Spleen (tissue), 13 donors: ENCODE measurements at places on chromosomes 13 and 19.

DNA sequence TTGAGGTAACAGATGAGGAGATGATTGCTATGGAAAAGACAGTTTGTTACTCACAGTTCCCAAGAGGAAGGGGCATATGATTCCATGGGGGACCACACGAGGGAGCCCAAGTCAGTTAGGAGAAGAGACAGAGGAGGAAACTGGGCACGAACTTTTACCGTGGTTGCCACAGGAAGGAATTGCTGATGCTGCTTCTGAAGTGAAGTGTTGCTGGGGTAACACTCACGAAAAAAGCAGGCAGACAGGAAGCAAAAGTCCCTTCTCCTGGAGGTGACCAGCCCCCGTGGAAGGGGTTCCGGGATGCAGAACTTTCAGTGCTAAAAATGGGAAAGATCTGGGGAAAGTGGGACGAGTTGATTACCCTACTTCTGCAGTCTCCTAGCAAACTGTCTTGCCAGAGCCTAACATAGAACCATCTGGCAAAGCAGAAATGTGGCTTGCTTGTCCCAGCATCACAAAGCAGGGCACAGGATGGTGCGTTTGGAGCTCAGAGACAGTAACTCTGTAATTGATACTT is 35.4 kb upstream of the MAP3K10 start:
- H3K4me1 ChIP-seq = no peaks in the 10 kb centered on the region
- no peaks in the 10 kb centered on the region for H3K27me3 ChIP-seq

DNA sequence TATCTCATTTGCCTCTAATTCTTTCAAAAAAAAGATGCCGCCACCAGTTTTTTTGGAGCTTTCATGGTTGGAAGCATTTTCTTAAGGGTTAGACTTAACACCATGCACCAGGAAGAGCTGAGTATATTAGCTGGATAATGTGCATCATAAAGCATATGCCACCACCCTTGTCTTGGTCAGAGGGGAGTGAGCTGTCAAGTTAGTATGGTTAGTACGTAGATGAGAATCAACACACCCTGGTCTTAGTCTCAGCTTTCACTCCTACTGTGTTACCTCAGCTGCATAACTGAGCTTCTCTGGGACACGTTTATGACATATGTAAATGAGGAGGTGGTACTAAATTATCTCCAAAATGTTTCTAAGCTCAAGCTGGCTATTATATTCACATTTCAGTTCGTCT is 415.6 kb downstream of the DCT start:
- DNase-seq = no peak
- no peak overlapping the region for H3K27ac ChIP-seq
- no peaks in the 10 kb centered on the region for H3K36me3 ChIP-seq
- H3K27me3 ChIP-seq = no peaks in the 10 kb centered on the region
- no peaks in the 10 kb centered on the region for H3K4me1 ChIP-seq
- H3K4me3 ChIP-seq = no peak overlapping the region

- H3K4me3 ChIP-seq = peak overlapping the region; percentile 67
- no peaks in the 10 kb centered on the region for H3K27me3 ChIP-seq
- DNase-seq = peak; percentile 89
- peak overlapping the region; percentile 91 for H3K27ac ChIP-seq
These were observed 2.0 kb downstream of the SPRY2 start for GRCh38 chr13:80338781-80339562.

DNA sequence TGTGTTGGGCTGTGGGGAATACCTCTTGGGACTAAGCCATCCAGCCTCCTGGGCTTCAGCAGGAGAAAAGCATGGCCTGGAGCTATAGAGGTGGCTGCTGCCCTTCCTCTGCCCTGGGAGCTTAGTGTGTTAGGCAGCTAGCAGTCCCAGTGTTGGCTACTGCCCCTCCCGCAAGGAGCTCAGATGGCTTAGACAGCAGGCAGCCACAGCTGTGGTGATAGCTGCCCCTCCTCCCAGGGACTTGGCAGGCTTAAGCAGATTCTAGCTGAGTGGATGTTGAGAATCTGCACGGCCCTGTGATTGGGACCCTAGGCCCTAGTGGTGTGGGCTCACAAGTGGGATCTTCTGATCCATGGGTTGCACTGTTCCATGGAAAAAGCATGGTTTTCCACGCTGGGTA is 264.5 kb downstream of the TDRD3 start:
- H3K36me3 ChIP-seq = no peaks in the 10 kb centered on the region
- H3K27ac ChIP-seq = no peak overlapping the region
- H3K27me3 ChIP-seq = no peaks in the 10 kb centered on the region
- H3K4me1 ChIP-seq = no peaks in the 10 kb centered on the region

GRCh38 chr19:18385675-18386542 is at the start of gene GDF15:
Gene GDF15, plus strand, starts transcription at chr19:18386158. Its CDS starts 32 bp downstream, at chr19:18386190.
- no peaks in the 10 kb centered on the region for H3K27me3 ChIP-seq
- H3K4me1 ChIP-seq = peaks cover 75% of the 10 kb centered on the region
- peak within 1 kb of the TSS; percentile 42 for H3K27ac ChIP-seq
- peaks cover 5% of the 10 kb centered on the region for H3K36me3 ChIP-seq
- DNase-seq = peak; percentile 76

DNA sequence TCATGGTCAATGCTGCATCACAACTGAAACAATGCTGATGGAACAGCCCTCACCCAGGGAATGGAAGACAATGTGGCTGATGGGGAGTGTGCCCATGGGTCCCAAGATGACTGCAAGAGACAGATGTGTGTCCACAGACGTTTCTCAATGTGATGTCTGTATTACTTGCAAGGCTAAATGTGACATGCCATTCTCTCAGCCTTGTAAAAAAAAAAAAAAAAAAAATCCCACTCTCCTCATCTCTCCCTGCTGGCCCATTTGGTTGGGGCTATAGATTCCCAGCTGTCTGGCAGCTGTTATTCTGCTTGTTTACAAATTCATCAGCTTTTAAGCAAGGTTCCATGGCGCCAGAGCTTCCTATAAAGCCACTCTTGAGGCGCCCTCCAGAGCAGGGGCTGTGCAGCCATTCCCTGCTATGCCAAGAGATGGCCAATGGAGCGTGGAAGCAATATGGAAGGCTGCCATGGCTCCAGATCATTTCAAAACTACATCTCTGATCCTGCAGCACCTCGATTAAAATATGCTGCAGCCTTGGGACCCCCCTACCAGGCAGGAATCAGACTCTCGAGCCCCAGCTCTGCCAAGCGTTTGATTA is 294.8 kb downstream of the FOXO1 start:
- DNase-seq = no peak
- H3K27me3 ChIP-seq = no peaks in the 10 kb centered on the region
- no peak overlapping the region for H3K27ac ChIP-seq
- H3K4me3 ChIP-seq = no peak overlapping the region

GRCh38 chr19:10419646-10420443 is 493 bp upstream of the PDE4A start:
- H3K27ac ChIP-seq = no peak overlapping the region
- no peak for DNase-seq

GRCh38 chr19:51096473-51097165 is 11.6 kb downstream of the CTU1 start:
- no peak overlapping the region for H3K27ac ChIP-seq
- no peaks in the 10 kb centered on the region for H3K27me3 ChIP-seq
- H3K4me3 ChIP-seq = no peak overlapping the region
- DNase-seq = peak; percentile 25
- H3K36me3 ChIP-seq = peaks cover 1% of the 10 kb centered on the region
- H3K4me1 ChIP-seq = no peaks in the 10 kb centered on the region
